ENCODE measurements at places on chromosomes 3 and 15. TPM values are rescaled to one million over a fixed set of nuclear protein-coding genes. Genes with fewer than 3 reads are reported as not detected.

DNA sequence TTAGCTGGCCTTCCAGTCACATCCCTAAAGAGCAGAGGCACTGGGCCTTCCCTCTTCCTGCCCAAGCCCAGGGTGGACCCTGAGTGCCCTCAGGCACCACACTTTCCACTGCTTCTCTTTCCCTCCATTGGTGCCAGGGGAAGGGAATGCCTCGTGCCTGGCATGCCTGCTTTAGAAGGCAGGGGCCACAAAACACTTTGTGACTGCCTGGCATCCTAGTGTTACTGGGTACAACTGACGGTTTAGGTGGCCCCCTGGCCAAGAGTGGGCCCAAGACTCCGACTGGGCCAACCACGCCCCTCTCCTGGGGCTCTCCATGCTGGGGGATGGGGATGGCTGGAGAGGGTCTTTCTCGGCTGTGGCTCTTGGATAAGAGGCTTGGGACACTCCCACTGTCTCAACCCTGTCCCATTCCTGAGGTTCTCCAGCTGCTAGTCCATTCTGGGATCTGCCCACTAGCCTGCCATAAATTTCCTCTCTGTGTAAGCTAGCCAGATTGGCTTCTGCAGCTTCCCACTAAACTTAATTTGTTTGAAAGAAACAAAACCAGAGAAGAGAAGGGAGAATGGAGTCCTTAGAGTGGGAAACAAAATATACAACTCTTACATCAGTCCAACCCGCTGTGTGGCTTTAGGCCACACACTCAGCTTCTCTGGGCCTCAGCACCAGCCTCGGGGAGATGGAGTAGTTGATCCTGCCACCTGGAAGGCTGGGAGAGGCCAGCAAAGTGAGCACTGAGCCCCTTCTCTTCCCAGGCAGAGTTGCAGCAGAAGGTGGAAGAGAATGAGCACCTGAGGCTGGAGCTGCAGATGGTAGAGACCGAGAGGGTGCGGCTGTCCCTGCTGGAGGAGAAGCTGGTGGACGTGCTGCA is 24.1 kb upstream of the GP9 start:
- DNase-seq: no peak

The INSYN1 gene
- 0.18 TPM for total RNA-seq

The OIP5 gene
- total RNA-seq: 4.1 TPM

GRCh38 chr3:123076496-123077418 is 9.9 kb downstream of the PDIA5 start:
- no peak for DNase-seq

The SPTSSB gene
- not detected for total RNA-seq

GRCh38 chr15:77819851-77820728 is 187.4 kb upstream of the LINGO1 start:
- DNase-seq: no peak

GRCh38 chr15:43111354-43111753 is 5.5 kb upstream of the UBR1 start:
- no peak for DNase-seq

- peak; percentile 94 for DNase-seq
These were observed 57.6 kb upstream of the NR2E3 start for GRCh38 chr15:71752604-71753289.

The PRRT3 gene
- 1.4 TPM for total RNA-seq

- no peak for DNase-seq
These were observed 13.2 kb downstream of the ABCC5 start for GRCh38 chr3:184004476-184004875.

The HOMER2 gene
- 0.56 TPM for total RNA-seq

DNA sequence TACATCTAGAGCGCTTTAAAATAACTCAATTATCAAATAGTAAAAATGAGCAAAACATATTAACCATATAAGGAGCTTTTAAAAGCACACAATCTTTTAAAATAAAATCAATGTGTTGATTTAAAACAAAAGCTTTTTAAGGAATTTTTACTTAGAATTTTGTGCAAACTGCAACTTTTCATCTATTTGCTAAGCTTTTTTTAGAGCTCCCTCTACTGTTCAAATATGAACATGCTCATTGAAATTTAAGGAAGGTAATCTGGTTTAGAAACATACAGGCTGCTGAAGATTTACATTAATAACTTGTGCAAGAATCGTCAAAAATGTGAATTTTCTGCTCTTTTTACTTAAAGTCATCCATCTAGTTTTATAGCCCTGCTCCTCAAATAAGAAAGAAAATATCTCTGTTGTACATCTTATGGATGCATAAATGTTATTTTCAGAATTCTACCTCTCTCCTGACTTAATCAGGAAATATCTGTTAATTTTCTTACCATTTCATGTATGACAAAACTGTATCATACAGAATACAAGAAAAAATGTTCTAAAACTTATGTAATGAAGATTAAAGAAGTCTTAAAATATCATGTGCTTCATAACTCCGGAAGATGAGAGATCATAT is 469.4 kb upstream of the ROBO2 start:
- DNase-seq: peak; percentile 48

- DNase-seq: no peak
These were observed 1.0 kb downstream of the KLHL18 start for GRCh38 chr3:47283591-47284364.

The SRGAP3 gene
- total RNA-seq: 1.4 TPM

DNA sequence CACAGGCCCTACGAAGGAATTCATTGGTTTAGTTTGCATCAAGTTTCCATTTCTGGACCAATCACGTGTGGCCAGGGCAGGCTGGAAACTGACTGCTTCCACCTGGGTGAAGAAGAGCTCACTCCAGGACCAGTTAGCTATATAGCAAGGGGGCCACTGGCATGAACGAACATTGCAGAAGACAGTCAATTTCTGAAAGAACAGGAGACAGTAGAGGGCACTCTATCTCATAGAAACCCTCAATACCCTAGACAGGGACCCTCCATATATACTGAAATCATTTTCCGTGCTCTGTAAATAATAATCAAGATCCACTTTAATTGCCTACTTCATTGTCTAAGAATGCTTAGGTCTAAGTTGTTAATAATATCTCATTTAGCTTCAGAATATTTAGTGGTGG is 215.6 kb downstream of the CADPS start:
- no peak for DNase-seq

GRCh38 chr3:76212679-76213078 is 427.3 kb upstream of the ZNF717 start:
- DNase-seq: no peak

The IMPG2 gene
- total RNA-seq: 0.18 TPM

The GOLGA8N gene
- 0.83 TPM for total RNA-seq

The FSIP1 gene
- total RNA-seq: 0.18 TPM

GRCh38 chr3:52054661-52055511 is 1.5 kb downstream of the DUSP7 start:
- DNase-seq: peak; percentile 15

GRCh38 chr3:124296406-124296805 is 304.5 kb upstream of the ROPN1 start:
- no peak for DNase-seq

The SCN11A gene
- not detected for total RNA-seq

DNA sequence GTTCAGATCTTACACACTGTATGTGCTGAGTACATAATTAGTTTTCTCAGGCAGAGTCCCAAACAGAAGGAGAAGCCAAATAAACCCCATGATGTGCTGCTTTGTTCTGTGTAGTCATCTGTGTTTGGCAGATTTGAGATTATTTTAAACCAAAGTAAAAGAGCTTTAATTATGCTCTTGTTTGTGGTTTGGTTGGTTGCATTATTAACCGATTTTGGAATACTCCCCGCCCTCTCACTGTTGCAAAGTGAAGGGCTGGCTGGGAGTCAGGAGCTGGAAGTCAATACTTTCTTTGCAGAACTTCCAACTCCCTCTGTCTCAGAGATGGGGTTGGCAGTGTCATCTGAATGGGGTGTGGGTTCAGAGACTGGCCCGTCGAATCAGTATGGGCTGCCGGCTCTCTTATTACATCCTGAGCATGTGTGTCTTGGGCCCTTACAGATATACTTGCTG is 34.4 kb downstream of the SLCO3A1 start:
- DNase-seq: no peak

DNA sequence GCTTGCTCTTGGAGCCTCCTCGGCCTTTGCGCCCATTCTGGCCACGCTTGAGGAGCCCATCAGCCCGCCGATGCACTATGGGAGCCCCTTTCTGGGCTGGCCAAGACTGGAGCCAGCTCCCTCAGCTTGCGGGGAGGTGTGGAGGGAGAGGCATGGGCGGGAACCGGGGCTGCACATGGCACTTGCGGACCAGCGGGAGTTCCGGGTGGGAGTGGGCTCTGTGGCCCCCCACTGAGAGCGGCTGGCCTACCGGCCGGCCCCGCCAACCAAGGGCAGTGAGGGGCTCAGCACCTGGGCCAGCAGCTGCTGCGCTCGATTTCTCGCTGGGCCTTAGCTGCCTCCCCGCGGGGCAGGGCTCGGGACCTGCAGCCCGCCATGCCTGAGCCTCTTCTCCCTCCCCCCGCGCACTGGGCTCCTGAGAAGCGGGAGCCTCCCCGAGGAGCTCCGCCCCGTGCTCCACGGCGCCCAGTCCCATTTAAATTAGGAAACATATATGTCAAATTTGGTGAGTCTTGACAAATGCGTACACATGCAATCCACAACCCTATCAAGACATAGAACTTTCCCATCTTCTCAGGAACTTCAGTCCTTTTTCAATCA is 97.6 kb upstream of the CNTN3 start:
- DNase-seq: no peak

- DNase-seq: no peak
These were observed 6.0 kb downstream of the CTSH start for GRCh38 chr15:78938658-78939488.

All from IMR-90 (cell line).